Activated naive CD8-positive, alpha-beta T cell treated with anti-CD3 and anti-CD28 coated beads, Interleukin-2, amount 10 ng/mL, durations not matched to agents 7 days and 5 days (primary cell): ENCODE measurements at places on chromosomes 3 and 15. TPM values are rescaled to one million over a fixed set of nuclear protein-coding genes. Genes with fewer than 3 reads are reported as not detected.

Gene SERPINI2
- total RNA-seq, result not detected

Gene MAP1A
- total RNA-seq, result 3.5 TPM

DNA sequence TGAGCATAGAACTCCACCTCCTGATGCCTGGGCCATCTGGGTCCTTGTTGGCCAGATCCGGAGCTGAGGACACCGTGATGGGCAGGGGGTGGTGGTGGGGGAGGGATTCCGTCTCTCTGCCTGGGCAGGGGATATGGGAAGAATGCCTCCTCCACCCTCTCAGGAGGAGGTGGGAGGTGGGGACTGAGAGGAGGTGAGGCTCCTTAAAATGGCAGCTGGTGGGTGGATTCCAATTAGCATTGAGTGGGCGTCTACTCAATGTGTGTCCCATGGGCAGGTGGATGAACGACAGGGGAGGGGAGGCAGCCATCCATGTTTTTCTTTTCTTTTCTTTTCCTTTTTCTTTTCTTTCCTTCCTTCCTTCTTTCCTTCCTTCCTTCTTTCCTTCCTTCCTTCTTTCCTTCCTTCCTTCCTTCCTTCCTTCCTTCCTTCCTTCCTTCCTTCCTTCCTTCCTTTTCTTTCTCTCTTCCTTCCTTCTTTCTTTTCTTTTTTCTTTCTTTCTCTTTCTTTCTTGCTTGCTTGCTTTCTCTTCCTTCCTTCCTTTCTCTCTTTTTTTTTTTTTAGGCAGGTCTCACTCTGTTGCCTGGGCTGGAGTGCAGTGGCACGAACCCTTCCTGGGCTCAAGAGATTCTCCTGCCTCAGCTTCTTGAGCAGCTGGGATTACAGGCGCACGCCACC lies 5.0 kb downstream of the SLC28A1 start:
- H3K4me1 ChIP-seq, result no peaks in the 10 kb centered on the region
- peaks cover 8% of the 10 kb centered on the region for H3K27me3 ChIP-seq
- no peaks in the 10 kb centered on the region for H3K36me3 ChIP-seq
- H3K4me3 ChIP-seq, result no peak overlapping the region
- DNase-seq, result no peak

- H3K4me3 ChIP-seq, result no peak overlapping the region
- H3K4me1 ChIP-seq, result no peaks in the 10 kb centered on the region
- no peak for DNase-seq
- H3K27ac ChIP-seq, result no peak overlapping the region
Observed at GRCh38 chr3:147324356-147324755, 82.0 kb downstream of the ZIC4 start.

DNA sequence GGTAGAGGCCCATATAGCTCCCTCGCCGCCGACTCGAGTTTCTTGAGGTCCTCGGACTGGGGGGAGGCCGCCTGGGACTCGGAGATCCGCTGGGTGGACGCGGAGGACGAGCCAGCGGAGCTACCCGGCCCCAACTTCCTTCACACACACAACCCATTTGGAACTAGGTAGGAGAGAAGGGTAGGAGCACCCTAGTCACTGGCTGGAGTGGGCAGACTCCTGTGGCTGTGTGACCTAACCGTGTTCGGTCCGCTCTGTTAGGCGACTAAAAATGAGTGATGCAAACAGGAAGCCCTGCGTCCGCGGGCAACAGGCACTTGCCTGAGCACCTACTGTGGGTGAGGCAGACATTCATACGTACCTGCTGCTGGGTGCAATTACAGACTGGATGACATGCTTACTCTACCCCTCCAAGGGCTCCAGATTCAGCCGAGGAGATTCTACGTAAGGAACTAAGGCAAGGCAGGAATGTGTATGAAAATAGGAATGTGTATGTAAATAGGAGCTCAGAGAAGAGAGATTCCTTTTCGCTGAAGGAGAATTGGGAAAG lies 4.6 kb upstream of the SIN3A start:
- H3K4me1 ChIP-seq, result peaks cover 12% of the 10 kb centered on the region
- peak overlapping the region; percentile 94 for H3K27ac ChIP-seq
- peak overlapping the region; percentile 80 for H3K4me3 ChIP-seq
- peaks cover 2% of the 10 kb centered on the region for H3K36me3 ChIP-seq
- no peak for DNase-seq

GRCh38 chr15:87816811-87817210 lies 439.7 kb downstream of the NTRK3 start:
- H3K36me3 ChIP-seq, result no peaks in the 10 kb centered on the region
- H3K27me3 ChIP-seq, result no peaks in the 10 kb centered on the region
- H3K27ac ChIP-seq, result no peak overlapping the region
- DNase-seq, result no peak
- no peaks in the 10 kb centered on the region for H3K4me1 ChIP-seq
- no peak overlapping the region for H3K4me3 ChIP-seq

DNA sequence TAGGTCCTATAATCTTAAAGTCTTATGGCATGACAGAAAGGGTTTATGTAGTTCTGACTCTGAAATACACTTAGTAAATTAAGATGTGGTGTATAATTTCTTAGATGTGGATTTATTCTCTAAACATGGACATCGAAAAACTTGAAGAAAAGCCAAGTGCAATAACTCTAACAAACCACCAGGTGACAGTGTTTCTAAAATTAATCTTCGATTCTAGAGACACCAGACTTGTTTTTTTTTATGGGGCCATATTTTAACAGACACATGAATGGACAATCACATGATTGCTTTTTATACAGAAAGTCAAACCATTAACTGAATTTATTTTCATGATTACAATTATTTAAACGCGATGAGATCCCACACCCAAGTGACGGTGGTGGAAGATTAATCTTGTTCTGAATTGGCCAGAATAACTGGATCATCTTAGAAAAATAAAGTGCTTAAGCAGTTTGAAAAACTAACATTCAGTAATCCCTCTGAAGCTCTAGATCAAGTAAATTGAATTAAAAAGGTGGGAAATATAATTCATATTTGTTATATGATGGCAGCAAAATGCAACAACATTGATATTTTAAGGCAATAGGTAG lies 305.1 kb downstream of the LSAMP start:
- H3K4me3 ChIP-seq, result no peak overlapping the region
- H3K36me3 ChIP-seq, result no peaks in the 10 kb centered on the region
- no peaks in the 10 kb centered on the region for H3K27me3 ChIP-seq
- no peaks in the 10 kb centered on the region for H3K4me1 ChIP-seq

- peaks cover 6% of the 10 kb centered on the region for H3K27me3 ChIP-seq
- H3K4me3 ChIP-seq, result no peak overlapping the region
- H3K36me3 ChIP-seq, result no peaks in the 10 kb centered on the region
- H3K27ac ChIP-seq, result peak overlapping the region; percentile 64
- no peak for DNase-seq
Observed at GRCh38 chr3:18223571-18223970, 201.6 kb downstream of the SATB1 start.

GRCh38 chr3:59854061-59854709 lies 804.4 kb upstream of the CFAP20DC start:
- H3K27ac ChIP-seq, result no peak overlapping the region
- no peak overlapping the region for H3K4me3 ChIP-seq
- no peak for DNase-seq

DNA sequence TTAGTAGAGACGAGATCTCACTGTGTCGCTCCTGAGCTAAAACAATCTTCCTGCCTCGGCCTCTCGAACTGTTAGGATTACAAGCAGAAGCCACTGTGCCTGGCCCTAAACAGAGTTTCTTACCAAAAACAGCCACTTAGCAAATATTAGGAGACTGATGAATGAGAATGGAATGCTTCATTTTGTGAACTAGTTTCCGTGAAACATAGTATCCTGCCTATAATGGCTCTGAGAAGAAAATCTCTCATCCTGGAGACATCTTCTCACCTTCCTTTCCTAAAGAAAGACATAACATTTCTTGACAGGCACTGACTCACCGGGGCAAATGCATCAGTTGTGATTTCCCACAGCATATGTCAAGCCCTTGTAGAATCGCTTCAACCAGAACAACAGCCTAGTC lies 44.9 kb downstream of the GJD2 start:
- peaks cover 25% of the 10 kb centered on the region for H3K27me3 ChIP-seq
- no peaks in the 10 kb centered on the region for H3K4me1 ChIP-seq
- DNase-seq, result no peak
- no peak overlapping the region for H3K27ac ChIP-seq
